EL (cell line): ENCODE measurements at places on chromosomes 2 and 18.

DNA sequence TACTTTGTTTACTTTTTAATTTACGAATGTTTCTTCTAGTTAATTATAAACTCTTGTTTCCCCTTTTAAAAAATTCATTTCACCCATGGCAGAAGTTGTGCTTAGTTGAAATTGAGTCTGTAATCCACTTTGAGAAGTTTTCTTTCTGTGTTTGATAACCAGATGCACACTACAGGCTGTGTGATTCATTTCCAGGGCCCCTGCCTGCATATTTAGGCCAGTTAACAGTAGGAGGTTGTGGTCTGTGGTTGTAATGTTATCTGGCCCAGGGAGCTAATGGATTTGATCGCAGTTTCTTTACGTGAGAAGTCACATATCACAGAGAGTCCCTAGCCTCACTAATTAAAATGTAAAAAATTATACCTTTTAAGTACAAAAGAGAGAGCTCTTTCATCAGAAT is 3.3 kb downstream of the CDH7 start:
- no peak for DNase-seq

DNA sequence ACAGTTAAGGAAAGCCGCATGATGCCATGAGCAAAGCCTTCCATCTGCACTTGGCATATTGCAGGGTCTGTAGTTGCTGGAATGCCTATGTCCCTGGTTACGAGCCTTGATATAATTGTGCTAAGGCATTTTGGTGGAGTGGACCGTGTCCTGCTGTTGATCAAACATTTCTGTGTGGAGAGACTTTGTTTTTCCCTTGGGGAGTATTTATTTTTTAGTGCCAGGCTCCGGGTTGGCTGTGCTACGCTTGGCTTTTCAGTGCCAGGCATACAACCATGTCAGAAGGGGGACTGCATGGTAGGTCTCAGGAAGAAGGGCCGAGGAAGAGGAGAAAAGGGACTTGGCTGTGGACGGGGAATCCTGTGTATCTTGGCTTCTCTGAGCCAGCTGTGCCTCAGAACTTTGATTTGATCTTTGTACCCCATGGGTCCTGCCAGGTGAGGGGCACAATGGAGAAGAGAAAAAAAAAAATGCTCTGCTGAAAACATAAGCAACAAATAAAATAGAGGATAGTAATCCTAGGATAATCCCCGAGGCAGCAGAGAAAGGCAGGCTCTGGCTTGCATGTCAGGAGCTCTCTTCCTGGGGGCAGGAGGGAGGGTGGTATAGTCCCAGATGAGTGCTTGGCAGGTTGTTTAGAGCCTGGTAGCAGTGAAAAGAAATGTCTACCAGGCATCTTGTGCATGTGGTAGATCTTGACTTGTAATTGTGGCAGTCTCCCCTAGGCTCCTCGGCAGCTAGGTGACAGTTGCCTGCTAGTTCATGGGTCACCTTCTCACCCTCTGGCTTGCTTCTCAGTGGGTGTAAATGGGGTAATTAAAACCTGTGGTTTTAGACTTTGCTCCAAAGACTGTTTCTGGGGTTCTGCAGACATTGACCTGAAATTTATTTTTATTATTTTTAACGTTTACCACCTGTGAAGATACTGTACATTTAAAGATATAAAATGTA is 233.0 kb downstream of the NEDD4L start:
- DNase-seq: no peak

- DNase-seq: no peak
Measured at GRCh38 chr2:144999936-145000335, 480.0 kb upstream of the ZEB2 start.

GRCh38 chr18:6737833-6738232 is 8.3 kb downstream of the ARHGAP28 start:
- DNase-seq: no peak

- no peak for DNase-seq
Measured at GRCh38 chr2:120642646-120643045, 93.0 kb upstream of the GLI2 start.
